ENCODE measurements at places on chromosomes 6 and 20.

DNA sequence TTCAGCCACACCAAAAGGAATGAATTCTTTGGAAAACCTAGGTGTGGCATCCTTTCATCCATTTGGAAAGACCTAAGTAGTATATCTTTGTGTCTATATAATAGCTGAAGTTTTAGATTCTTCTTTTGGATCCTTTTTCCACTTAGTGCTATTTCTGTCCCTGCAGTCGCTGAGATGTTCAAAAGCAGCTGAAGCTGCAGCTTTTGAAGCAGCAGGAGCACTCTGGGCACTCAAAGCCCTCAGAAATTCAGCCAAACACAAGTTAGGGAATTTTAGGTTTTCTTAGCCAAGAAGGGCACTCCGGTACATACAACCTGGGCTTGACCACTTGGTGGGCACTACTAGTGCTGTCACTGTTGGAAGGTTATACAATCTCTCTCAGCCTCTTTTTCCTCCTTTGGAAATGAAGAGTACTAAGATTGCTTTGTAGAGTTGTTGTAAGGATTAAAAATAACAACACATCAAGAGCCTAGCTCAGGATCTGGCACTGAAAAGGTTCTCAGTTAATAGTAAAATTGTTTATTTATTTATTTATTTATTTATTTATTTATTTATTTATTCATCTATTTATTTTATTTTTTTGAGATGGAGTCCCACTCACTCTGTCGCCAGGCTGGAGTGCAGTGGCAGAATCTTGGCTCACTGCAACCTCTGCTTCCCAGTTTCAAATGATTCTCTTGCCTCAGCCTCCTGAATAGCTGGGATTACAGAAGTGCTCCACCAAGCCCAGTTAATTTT lies 71.9 kb upstream of the SLC22A16 start:
- no peak for DNase-seq

DNA sequence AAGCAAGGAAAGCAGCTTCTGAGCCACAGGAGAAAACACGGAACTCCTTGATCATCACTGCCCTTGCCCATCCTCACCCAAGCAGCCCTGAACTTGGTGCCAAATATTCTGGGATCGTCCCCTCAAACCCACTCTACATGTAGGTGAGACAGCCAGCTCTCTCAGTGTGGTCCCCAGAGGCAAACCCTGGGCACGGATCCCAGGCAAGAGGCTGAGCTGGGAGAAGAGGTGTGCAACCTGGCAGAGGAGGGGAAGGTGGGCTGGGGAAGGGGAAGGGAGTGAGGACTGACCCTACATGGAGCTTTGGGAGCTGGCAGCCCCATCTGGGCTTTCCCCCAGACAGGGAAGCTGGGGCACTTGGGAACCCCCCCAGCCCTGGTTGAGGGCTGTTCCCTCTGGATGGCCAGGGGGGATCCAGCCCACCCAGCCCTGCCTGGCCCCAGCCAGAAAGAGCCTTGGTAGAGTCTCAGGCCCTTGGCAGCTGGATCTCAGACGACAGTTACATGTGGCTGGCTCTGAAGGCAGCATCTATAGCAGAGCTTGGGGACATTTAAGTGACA lies 186.2 kb upstream of the CST7 start:
- no peak for DNase-seq

GRCh38 chr6:81714684-81715083 lies 37.8 kb downstream of the TENT5A start:
- no peak for DNase-seq

- DNase-seq = no peak
Measured at GRCh38 chr6:19440531-19440930, 396.6 kb upstream of the ID4 start.

DNA sequence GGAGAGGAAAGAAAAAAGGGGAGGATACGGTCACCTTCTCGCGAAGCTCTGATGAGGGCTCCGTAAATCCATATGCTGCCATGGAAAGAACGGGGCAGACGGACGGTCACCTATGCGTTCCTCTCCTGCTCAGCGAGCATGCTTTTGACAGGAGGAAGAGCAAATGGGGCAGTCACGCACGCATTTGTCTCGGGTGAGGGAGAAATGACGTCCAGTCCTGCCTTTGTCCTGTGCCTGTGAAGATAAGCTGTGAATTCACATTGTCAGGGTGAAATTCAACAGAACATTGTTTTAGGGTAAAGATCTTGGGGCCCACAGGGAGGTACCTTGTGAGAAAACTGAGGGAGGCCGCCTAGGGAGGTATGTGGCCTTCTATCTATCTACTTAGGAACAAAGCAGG lies 83.8 kb downstream of the IRF4 start:
- DNase-seq = no peak

GRCh38 chr6:117288083-117288715 lies 22.8 kb downstream of the VGLL2 start:
- no peak for DNase-seq

DNA sequence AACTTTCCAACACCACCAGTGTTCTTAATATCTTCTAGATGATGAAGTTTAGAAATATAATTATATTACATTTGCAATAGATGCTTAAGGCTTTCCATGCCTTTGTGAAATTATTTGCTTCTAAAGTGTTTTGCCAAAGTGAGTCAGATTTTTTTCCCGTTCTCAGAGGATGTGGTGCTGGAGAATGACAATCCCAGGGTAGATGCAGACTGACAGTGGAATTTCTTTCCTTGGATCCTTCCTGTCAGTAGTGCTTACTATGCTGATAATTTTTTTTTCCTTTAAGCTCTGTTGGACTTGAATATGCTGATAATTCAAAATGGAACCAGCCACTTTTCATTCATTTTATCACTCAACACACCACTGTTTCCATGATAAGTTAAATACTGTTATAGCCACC lies 59.9 kb upstream of the SOX4 start:
- no peak for DNase-seq

DNA sequence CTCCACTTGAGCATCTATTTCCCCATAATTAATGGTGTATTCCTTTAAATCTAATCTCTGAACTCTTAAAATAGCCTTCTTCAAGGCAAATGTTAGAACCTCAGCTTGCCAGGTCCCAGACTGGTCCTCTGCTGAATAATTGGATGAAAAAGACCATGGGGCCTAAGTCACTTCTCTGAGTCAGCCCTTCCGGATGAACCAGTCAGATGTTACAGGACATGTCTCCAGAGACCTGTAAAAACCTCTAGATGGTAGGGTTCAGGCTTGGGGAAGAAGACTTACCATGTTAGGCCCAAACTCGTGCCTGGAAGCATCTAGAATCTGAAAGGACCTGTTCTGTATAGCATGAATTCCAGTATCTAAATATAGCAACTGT lies 97.3 kb downstream of the CDKAL1 start:
- peak; percentile 30 for DNase-seq

- no peak for DNase-seq
Measured at GRCh38 chr6:162459985-162460384, 267.6 kb downstream of the PRKN start.

- no peak for DNase-seq
Measured at GRCh38 chr6:3076320-3076719, 8.0 kb downstream of the RIPK1 start.
